Left kidney (tissue), 8 donors: ENCODE measurements at places on chromosomes 11 and 22. TPM values are rescaled to one million over a fixed set of nuclear protein-coding genes. Genes with fewer than 3 reads are reported as not detected.

CARD10 gene
- 20.3 TPM for polyA plus RNA-seq

RIN1 gene
- 1.6 TPM for polyA plus RNA-seq

OR2AG2 gene
- 0.07 TPM for polyA plus RNA-seq

- no peak for DNase-seq
Observed at GRCh38 chr11:57735619-57736298, 5.5 kb upstream of the SELENOH start.

- no peak for DNase-seq
Observed at GRCh38 chr11:100824041-100824809, 137.1 kb downstream of the ARHGAP42 start.

- DNase-seq, result no peak
Observed at GRCh38 chr22:26474682-26475081, 8.9 kb downstream of the HPS4 start.

- DNase-seq, result no peak
Observed at GRCh38 chr22:21726650-21727049, 8.9 kb downstream of the YPEL1 start.

DNA sequence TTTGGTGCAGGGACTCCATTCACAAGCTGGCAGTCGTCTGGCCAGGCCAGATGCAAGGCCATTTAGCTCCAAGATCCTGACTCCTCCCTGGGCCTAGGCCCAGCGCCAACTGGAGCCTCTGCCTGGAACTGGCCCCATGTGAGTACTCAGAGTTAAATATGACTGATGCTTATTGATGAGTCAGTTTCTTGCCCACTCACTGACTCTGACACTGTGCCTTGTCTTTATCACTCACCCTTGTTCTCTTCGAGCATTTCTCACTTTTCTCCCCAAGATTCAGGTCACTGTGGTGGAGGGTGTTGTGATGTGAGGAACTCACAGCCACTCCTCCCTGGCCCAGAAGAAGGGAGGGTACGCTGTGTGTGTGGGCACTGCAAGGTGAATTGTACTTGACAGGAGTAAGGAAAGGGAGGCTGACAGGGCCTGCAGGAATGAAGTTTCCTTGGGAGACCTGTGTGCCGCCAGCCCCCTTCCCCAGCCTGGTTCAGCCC, 23.2 kb upstream of the ST3GAL4 start:
- DNase-seq, result no peak
